Mammary epithelial cell (primary cell): ENCODE measurements at places on chromosomes 2 and 18. TPM values are rescaled to one million over a fixed set of nuclear protein-coding genes. Genes with fewer than 3 reads are reported as not detected.

The SERPINB13 gene
- total RNA-seq, result 4.8 and 12.4 TPM in 2 replicates

The GALM gene
- 0.50 TPM for total RNA-seq

The RAB27B gene
- total RNA-seq, result 1.8 TPM

The ZNF396 gene
- 0.12 and 0.51 TPM in 2 replicates for total RNA-seq

The PRKD3 gene
- total RNA-seq, result 43.3 TPM

The SP3 gene
- total RNA-seq, result 79.5 TPM

The ANKRD30BL gene
- not detected for total RNA-seq

The ASPRV1 gene
- 0.17 TPM for total RNA-seq

The RGPD3 gene
- total RNA-seq, result 0.33 TPM

The ELAC1 gene
- 9.3 and 11.2 TPM in 2 replicates for total RNA-seq

The SLC16A14 gene
- 0.38 and 0.51 TPM in 2 replicates for total RNA-seq

The TUBA4B gene
- not detected in 2 replicates for total RNA-seq

The LYG2 gene
- total RNA-seq, result not detected

The DOK6 gene
- not detected in 2 replicates for total RNA-seq

The SLC40A1 gene
- 3.2 TPM for total RNA-seq

The LIPG gene
- 153 TPM for total RNA-seq

The SDC1 gene
- total RNA-seq, result 574 TPM

The C2orf78 gene
- total RNA-seq, result not detected in 2 replicates

The TYMS gene
- total RNA-seq, result 6.8 TPM

The LRATD1 gene
- total RNA-seq, result 6.8 and 8.2 TPM in 2 replicates

The GAL3ST2 gene
- total RNA-seq, result not detected in 2 replicates

The ACTG2 gene
- total RNA-seq, result 365 TPM

The FKBP1B gene
- 13.7 and 20.9 TPM in 2 replicates for total RNA-seq

The GPBAR1 gene
- total RNA-seq, result 0.45 and 0.49 TPM in 2 replicates

The TGOLN2 gene
- 64.8 and 67.1 TPM in 2 replicates for total RNA-seq

The TRIM43 gene
- not detected for total RNA-seq

The HYCC2 gene
- total RNA-seq, result 15.2 TPM

The TPO gene
- total RNA-seq, result not detected in 2 replicates

The NEU4 gene
- total RNA-seq, result not detected

The TXNDC2 gene
- total RNA-seq, result not detected

The C18orf54 gene
- total RNA-seq, result 5.5 and 12.0 TPM in 2 replicates

The UGT1A4 gene
- total RNA-seq, result 0.14 and 0.53 TPM in 2 replicates

The IL36A gene
- total RNA-seq, result not detected

The DYNAP gene
- not detected in 2 replicates for total RNA-seq

The ANKRD12 gene
- total RNA-seq, result 25.7 and 26.0 TPM in 2 replicates

The COL4A4 gene
- under 0.01 TPM for total RNA-seq

The GALNT5 gene
- total RNA-seq, result 12.7 TPM

The TCF7L1 gene
- total RNA-seq, result 6.3 TPM

The CNTNAP5 gene
- total RNA-seq, result not detected in 2 replicates
